Stimulated activated CD8-positive, alpha-beta memory T cell treated with anti-CD3 and anti-CD28 coated beads, Interleukin-4, amount 100 ng/mL, for 1 hour (primary cell): ENCODE measurements at places on chromosomes 1 and 21.

DNA sequence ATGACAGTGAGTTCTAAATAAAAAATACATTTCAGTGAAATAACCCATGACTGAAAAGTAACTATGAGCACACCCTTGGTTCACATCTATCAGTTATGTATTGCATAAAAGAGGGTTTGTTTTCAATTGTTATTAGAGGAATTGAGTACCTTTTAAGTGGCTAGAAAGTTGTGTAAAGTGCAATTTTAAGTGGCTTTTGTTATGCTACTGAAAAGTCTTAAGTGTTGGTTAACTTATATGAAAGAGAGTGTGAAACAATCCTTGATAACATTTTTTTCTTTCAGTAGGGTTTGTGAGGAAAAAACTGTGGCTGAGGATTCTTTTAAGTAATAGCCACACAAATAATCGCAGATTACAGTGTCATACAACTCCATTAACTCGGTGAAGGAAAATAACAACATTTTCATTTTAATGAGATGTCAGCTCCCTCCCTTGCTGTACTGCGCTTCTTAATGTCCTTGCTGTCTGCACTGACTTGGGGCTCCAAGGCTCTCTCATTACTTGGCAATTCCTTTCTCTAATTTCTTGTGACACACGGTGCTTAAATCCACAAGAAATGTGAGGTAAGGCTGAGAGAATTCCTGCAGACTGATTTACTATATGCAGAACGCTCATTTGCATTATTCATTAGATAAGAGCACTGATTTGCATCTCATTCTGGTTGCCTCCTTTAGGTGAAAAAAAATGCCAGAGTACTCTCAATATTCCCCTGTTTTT is 40.6 kb downstream of the NTNG1 start:
- no peak for DNase-seq

GRCh38 chr1:12056331-12056841 is 6.7 kb upstream of the TNFRSF8 start:
- DNase-seq, result no peak

DNA sequence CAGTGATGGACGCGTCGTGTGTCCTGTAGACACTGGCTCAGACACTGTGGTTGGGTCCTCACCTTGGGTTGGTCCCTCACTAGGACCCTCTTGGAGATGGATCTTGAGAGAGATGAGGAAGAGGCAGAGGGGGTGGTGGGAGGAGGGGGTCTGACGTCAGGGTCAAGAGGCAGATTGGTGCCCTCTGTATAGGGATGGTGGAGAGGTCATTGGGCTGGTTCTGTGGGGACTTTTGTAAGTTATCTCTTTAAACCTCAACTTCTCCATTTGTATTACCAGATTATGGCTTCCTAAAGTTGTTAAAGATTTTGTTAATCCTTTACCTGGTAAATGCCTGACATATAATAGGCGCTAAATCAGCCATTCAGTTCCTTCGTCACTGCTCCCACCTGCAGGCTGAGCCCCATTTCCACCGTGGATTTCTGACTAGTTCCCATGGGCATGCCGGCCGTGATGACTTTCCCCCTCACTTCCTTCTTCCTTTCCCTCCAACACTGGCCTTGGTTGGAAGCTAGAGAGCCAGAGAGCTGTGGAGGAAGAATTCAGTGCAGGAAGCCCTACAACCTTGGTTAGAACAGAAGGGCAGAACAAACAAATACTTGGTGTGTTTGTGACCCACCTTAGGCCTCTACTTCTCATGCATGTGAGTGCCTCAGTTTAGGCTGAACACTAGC is 8.6 kb downstream of the H6PD start:
- no peak for DNase-seq

DNA sequence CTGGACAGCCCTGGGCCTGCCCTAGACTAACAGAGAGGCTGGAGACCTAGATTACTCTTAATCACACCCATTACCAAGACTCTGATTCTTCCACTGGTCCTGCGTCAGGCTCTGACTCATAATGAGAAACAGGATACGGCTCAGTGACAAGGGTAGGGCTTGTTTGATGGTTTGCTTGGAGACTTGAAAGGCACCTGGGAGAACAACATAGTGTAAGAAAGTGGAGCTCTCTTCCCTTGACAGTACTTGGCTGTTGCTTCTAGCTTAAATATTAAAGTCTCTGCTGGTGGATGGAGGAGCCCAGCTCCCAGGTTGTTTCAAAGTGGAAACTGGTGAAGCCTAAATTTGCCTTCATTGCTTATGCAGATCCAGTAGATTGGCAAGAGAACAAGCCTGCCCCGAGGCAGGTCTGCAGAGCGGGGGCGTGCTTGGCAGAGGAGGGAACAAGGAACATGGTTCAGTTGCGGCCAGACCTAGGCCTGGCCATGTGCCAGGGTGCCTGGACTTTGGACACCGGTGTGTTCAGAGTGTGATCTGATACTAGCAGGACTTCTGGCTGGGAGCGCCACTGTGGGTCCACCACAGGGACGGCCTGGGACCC is 480.6 kb downstream of the CAMTA1 start:
- DNase-seq, result no peak

DNA sequence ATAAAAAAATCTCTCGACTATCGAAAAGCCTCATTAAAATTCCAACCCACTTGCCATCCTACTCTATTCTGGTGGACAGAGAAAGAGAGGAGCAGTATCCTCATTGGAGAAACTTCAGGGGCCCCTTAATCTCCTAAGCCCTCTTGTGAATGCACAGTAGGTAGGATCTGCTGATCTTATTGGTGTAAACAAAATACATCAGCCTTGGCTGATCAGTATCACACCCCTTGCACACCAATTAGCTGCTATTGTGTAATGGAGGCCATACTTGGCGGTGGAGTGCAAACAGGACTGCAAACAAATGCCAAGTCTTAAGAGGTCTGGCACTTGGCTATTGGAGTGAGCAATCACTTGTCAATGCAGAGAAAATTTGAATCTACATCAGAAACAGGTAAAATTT is 15.7 kb downstream of the VCAM1 start:
- DNase-seq, result no peak

GRCh38 chr1:230787471-230787870 is 40.3 kb downstream of the CAPN9 start:
- DNase-seq, result no peak

- DNase-seq, result no peak
Observed at GRCh38 chr1:101205457-101205856, 31.4 kb upstream of the S1PR1 start.

DNA sequence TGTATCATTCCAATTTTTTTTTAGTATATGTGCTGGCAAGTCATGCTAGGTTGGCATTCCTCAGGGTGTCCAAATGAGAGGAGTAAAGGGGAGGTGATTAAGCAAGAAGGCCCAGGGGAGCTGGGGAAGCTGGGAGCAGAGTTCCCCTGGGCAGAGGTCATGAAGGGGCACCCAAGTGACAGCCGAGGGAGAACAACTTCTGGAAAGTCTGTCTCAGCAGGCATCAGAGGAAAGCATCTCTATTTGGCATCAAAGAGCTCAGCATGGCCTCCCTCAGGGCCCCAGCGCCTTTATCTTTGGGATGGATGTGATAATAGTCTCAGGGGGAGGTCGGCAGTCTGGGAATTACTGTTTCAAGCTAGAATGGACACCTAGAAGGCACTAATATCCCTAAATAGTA is 5.0 kb upstream of the ENO1 start:
- DNase-seq, result no peak

DNA sequence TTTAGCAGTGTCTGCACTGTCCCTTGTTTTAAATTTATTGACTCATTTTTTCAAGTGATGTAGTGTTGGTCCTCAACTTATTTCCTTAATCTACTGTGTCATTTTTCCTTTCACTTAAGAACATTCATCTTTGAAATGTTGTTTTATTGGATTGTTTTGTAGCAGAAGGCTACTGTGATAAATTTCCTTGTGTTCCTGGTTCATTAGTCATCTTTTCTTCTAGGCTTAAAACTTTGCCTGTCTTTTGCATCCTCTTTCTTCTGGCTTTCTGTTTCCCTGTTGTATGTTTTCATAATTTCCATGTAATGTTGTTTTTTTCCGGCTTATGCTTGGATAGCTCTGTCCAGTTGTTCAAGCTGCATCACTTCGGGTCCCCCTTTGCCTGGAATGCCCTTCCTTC is 61.9 kb downstream of the UBE2T start:
- DNase-seq, result no peak

- no peak for DNase-seq
Observed at GRCh38 chr1:228335406-228336307, 71.0 kb downstream of the TRIM11 start.

GRCh38 chr1:67831850-67832513 is 1.3 kb downstream of the GNG12 start:
- DNase-seq, result no peak

- no peak for DNase-seq
Observed at GRCh38 chr21:20527731-20528460, 470.3 kb upstream of the NCAM2 start.

DNA sequence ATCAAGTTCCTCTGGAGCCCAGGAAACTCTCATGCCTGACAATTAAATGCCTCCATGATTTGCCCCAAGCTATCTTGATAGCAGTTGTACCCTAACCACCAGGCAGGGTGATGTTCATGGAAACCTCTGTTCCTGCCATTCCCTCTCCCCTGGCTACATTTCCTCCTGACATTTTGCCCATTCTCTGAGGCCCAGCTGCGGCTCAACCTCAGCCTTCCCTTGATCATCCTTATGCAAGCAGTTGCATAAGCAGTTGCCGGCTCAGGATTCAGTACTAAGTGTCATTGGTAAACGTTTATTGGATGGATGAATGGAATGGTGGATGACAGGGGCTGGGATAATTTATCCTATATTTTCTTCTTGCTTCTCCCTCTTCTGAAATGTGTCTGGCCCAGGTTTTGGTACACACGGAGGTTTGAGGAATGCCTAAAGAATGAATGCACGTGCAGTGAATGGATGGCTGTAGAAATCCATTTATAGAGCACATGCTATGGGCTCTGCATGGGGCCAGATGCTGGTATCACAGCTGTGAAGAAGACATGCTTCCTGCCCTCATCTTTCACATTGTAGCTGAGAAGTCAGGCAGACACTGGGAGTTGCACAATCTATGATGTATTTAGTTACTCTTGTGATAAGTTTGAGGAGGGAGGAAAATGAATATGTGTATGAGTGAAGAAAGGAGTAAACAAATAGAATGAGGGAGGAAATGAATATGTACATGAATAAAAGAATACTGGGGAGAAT is 261.8 kb downstream of the FOXD2 start:
- no peak for DNase-seq

- no peak for DNase-seq
Observed at GRCh38 chr1:202181586-202181985, 12.0 kb upstream of the LGR6 start.
